Psoas muscle (tissue), 8 donors: ENCODE measurements at places on chromosomes 12 and 14. TPM values are rescaled to one million over a fixed set of nuclear protein-coding genes. Genes with fewer than 3 reads are reported as not detected.

The SLC6A13 gene
- 0.52 TPM for polyA plus RNA-seq

The MAP4K5 gene
- 12.0 TPM for polyA plus RNA-seq

The SERPINA3 gene
- 45.7 TPM for polyA plus RNA-seq

The CCDC85C gene
- polyA plus RNA-seq: 10.8 TPM

- no peak for DNase-seq
These were observed 181.3 kb downstream of the CCDC59 start for GRCh38 chr12:82176761-82177490.

- DNase-seq: no peak
These were observed at the start of gene BATF for GRCh38 chr14:75522224-75522982. TSS of gene BATF (plus strand) at chr14:75522469. CDS start at chr14:75522683, 214 bp downstream.

- DNase-seq: no peak
These were observed 7.5 kb upstream of the ETFBKMT start for GRCh38 chr12:31651893-31652521.

GRCh38 chr14:95151561-95151960 lies 5.8 kb downstream of the DICER1 start:
- no peak for DNase-seq

- DNase-seq: no peak
These were observed 17.7 kb downstream of the DPF3 start for GRCh38 chr14:72876005-72876709.

- no peak for DNase-seq
These were observed 70.4 kb upstream of the RIC8B start for GRCh38 chr12:106704081-106704480.

- DNase-seq: no peak
These were observed 414 bp upstream of the CDK17 start for GRCh38 chr12:96400631-96401075.

GRCh38 chr12:27644158-27644845 lies 51.9 kb upstream of the REP15 start:
- no peak for DNase-seq

- no peak for DNase-seq
These were observed 24.2 kb upstream of the NOVA1 start for GRCh38 chr14:26621807-26622560.

DNA sequence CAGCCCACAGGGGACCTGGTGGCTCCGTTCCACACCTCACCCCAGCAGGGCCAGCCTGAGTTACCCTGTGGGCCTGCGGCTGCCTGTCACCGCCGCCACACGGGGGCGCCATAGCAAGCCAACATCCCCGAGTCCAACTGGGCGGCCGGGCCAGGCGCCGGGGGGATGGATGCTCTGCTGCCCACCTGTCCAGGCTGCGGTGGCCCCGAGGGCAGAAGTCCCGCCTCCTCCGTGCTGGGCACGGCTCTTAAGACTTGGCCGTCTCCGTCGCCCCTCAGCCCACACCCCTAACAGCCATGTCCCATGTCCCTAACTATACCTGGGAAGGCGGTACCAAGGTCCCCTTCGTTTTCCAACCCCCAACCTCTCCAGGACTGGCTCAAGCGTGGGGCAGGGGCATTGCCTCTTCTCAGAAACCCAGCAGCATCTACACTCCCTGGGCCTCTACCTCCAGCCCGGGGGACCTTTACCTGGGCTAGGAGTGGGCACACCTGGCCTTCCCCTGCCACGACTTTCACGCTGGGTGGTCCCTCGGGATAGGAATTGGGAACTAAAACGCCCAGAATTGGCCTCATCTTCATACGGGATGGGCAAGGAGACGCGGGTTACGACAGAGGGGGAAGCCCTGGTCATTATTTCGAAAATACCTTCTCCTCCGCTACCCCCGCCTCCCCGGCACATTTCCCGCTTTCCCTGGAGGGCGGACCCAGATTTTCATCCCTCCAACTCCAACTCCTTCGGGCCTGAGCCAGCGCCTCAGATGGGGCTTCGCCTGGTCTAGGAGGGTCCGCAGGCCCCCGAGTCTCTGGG lies 1.1 kb upstream of the CYP46A1 start:
- DNase-seq: peak; percentile 92

GRCh38 chr14:65981192-65981843 lies 504.9 kb upstream of the CCDC196 start:
- no peak for DNase-seq

DNA sequence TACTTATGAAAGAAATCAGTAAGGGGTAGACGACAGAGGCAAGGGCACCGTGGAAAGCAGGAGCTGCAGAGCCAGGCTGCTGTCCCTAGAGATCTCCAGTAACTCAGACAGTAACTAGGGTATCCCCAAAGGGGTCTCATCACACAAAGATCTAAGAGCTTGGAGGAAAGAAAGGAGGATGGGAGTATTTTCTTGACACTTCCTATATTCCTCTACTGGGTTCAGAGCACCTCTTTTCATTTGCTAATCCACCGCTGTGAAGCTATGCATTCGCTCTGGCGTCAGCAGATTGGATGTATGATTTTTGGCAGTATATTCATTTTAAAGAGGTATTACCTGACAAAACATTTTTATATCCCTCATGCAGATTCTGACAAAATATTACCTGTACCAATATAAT lies 12.6 kb downstream of the USP44 start:
- DNase-seq: no peak

DNA sequence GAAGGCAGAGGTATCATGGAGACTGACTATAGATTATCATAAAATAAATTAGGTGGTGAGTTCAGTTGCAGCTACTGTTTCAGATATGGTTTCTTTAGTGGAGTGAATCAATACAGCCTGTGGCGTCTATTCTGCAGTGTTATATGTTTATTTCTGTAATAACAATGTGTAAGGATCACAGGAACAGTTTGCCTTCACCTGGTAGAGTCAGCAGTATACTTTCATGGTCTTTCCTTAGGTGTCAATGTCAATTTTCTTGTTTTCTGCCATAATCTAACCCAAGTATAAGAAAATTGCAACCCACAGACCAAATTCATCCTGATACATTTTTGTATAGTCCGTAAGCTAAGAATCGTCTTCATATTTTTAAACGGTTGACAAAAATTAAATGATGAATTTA lies 140.4 kb upstream of the ATF7IP start:
- DNase-seq: no peak
